Glomerular endothelial cell (primary cell): ENCODE measurements at places on chromosomes 1 and 21.

DNA sequence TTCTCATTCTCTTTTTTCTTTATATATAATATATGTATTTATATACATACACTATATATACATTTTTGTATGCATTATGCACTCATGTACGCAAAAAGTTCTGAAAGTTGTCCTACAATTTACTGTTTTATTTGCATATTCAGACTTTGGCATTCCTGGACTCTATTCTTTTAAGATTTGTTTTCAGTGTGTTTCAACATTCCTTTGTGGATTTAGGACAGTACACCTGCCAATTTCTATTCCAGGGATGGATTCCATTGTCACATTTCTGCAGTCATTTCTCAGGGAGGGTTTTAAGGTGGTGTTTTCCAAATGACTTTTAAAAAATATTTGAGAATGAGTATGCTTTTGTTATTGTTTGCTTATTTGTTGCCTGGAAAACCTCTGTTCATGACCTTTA is 76.2 kb downstream of the TPR start:
- DNase-seq = no peak

- no peak for DNase-seq
These were observed 22.9 kb upstream of the LMO4 start for GRCh38 chr1:87305762-87306161.

- DNase-seq = no peak
These were observed 31.5 kb upstream of the CD1D start for GRCh38 chr1:158149175-158149574.

DNA sequence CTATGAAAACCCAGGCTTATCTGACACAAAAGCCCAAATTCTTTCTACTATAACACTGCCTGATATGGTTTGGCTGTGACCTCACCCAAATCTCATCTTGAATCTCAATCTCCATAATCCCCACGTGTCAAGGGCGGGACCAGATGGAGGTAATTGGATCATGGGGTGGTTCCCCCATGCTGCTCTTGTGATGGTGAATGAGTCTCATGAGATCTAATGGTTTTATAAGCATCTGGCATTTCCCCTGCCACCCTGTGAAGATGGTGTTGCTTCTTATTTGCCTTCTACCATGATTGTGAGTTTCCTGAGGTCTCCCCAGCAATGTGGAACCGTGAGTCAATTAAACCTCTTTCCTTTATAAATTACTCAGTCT is 123.3 kb upstream of the USP24 start:
- DNase-seq = no peak

DNA sequence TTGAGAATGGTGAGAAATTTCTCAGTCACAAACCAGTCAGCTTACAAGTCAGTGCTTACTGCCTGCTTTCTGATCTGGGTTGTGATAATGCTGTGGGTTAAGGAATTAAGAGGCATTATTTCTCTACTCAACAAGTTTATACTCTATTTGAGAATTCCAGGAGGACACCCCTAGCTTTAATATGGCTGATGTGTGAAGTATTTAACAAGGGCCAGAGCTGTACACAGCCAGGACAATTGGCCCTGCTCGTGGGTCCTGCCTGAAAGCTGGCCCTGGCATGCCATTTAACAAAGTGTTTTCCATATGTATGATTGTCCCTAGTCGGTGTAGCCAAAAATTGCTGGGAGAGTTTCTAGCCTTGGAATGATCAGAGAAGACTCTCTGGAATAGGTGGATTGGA is 43.2 kb downstream of the HHAT start:
- DNase-seq = no peak

DNA sequence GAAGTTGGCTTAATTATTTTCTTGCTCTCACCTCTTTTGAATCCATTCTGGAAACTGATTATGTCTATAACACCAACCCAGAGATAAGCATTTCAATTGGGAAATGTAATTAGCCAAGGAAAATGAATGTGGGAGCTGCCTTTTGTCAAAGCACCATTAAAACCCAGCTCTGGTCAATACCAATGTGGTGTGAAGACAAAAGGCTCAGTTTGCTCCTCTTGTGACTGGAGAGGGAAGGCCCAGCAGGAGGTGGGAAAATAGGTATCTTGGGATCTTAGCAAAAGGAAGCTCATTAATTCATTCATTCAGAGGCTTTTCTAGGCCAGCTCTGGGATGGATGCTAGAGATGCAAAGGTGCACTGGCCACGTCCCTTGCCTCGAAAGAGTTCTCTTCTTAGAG is 75.0 kb upstream of the SELENON start:
- no peak for DNase-seq

- DNase-seq = no peak
These were observed 13.8 kb downstream of the USP25 start for GRCh38 chr21:15743593-15743992.

DNA sequence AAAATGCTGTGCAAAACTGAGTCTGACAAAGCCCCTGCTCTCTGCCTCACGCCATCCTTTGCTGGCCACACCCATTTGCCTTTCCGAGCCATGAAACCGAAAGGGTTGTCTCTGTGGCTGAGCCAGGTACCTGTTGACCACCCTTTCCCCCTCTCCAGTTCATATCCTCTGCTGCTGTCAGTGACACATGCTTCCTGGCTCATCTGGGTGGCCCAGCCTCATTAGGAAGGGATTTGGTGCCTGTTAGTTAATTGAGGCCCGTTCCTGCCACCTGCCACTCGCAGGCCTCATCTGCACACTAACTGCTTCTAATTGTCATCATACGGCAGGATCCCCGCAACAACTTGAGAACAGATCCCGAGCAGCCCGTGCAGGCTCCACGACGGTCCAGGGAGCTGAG is 79.2 kb downstream of the OLIG1 start:
- no peak for DNase-seq

- DNase-seq = no peak
These were observed 7.9 kb upstream of the ALG6 start for GRCh38 chr1:63359561-63359960.
